ENCODE measurements at places on chromosomes 3 and 15.

GRCh38 chr3:170258105-170258487 is 35.9 kb downstream of the PRKCI start:
- DNase-seq = no peak

DNA sequence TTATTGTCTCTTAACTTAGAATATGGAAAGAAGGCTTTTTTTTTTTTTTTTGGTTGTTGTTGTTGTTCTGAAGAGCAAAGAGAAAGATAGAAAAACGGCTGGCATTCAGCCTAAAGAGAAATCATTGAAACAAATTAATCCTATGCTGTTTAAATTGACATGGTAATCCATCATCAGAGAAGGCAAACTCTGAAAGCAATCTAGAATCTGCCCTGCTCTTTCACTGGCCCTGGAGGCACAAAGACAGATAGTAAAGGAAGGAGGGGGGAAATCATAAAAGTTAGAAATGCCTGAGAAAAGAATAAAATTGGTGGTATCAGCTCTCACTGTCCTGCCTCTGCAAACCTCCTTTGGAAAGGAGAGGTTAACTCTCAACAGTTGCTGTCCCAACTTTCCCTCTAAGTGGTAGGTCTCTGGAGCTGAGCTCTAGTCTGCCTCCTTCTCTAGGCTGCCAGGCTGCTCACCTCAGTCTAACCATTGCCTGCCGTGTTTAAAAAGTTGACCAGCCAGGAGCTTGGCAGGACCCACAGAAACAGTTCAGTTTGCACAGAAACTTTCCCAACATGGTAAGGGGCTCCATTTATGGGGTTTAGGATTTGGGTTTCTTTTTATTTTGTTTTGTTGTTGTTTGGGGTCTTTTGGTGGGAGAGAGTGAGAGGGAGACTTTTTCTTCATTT is 13.4 kb upstream of the NR2F2 start:
- no peak for DNase-seq

DNA sequence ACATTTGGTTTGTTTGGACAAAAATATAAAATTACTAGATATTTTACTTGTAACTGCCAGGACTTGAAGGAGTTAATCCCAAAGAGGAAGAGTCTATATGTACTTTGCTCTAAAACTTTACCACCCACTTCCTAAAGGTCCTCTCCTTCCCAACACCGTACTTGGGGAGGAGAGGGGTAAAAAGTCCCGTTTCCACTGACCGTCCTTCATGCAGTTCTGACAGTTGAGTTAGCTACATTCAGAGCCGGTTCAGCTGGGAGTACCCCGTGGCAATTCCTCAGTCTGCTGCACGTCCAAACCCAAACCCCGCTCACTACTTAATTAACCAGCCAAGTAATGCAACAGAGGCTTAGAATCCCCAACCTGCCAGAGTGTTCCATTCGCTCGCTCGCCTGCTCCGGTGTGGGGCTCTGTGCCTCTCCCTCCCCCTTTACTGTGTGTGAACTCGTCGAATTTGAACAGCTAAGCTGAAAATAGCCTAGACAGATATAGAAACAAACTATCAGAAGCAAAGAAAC is 519.7 kb downstream of the FOXP1 start:
- DNase-seq = no peak

GRCh38 chr15:40379853-40380252 is 2.7 kb upstream of the KNSTRN start:
- no peak for DNase-seq

DNA sequence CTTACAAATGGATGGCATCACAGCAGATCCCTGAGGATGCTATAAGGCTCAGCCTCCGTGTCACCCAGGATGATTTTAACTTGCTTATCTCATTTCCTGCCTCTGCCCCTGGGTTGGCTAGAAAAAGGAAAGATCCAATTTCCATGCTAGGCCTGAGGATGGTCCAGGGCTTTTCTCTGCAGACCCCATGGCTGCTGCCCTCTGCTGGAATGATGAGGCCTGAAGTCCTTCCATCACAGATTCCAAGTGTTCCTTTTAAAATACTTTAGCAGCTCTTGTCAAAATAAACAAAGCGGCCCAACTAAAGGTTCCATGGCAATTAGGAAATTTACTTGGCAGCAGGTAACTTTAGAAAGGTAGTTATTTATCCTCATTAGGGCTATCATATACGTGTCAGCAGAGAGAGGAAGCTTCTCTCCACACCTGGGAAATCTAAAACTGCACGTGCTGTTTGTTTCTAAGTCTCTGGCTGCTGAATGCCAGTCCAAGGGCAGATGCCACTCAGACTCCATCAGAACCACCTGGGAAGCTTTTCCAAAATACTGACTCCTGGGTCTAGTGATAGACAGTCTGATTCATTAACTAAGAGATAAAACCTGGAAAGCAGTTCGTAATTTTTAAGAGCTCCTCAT is 401.9 kb upstream of the IL12A start:
- DNase-seq = no peak

- DNase-seq = no peak
Observed at GRCh38 chr3:151468284-151468917, 7.5 kb upstream of the IGSF10 start.

DNA sequence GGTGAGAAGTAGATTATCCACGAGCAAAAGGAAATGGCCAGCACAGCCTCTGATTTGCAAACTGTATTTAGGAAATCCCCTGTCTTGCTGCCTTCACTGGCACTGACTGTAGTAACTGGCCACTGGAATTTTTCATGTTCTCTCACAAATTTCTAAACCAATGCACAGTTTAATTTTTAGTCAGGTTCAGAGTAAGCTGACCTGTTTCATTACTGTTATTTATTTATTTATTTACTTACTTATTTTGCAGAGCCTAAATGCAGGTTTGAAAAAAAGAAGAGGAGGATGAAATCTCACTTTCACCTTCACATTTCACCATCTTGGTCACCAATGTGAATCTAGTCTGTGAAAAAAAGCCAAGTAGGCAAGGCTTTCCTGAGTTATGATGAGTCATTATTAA is 291.0 kb downstream of the PLOD2 start:
- no peak for DNase-seq

All from effector memory CD4-positive, alpha-beta T cell (primary cell).